ENCODE measurements at places on chromosomes 13 and 19.

GRCh38 chr19:45249261-45250033 is 1.6 kb upstream of the MARK4 start:
- no peak for DNase-seq

DNA sequence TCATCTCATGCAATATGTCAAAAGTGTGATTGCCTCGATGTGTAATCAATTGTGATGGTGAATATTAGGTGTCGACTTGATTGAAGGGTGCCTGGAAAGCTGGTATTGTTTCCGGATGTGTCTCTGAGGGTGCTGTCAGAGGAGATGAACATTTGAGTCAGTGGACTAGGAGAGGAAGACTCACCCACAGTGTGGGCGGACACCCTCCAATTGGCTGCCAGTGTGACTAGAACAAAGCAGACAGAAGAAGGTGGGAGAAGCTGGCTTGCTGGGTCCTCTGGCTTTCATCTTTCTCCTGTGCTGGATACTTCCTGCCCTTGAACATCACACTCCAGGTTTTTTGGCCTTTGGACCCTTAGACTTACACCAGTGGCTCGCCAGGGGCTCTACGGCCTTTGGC is 15.5 kb upstream of the CABP5 start:
- DNase-seq: no peak

GRCh38 chr13:44648392-44649103 is 72.4 kb upstream of the TSC22D1 start:
- DNase-seq: no peak

DNA sequence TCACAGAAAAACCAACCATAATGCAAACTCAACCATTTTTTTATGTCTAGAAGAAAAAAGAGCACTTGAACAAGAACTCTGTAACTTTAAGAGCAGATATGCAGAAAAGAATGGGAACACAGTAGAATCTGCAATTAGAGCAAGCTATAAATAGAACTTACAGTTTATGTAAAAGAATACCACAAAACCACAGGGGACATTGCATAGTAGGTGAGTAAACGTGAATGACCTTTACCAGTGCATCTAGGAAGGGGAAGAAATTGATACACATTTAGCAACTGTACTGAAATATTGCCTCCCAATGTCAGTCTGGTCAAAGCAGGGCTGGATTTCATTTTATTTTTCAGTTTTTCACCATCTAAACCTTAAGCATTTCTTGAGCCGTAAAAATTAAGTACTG is 242.2 kb upstream of the EDNRB start:
- DNase-seq: no peak
